GM04504 (cell line): ENCODE measurements at places on chromosomes 1 and 21.

GRCh38 chr1:168206111-168206510 is 19.7 kb upstream of the SFT2D2 start:
- DNase-seq: no peak

- DNase-seq: no peak
These were observed 110.7 kb downstream of the SPATA46 start for GRCh38 chr1:162265983-162266382.

DNA sequence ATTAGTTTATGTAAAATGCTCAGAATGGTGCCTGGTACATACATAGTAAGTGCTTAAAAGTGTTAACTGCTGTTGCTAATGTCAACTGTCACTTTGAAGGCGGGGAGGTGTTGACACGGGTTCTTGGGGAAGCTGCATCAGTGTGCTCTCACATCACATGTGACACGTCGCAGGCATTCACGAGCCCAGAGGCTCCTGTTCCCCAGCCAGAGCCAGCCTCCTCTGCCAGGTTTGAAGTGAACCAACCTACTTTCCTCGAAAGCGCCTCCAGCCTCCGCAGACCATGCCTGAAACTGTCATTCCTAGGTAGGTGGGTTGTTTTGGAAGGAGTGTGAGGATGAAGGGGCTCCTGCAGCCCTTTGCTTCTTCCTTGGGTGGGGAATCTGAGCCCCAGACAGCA is 13.8 kb downstream of the GALNT2 start:
- no peak for DNase-seq

DNA sequence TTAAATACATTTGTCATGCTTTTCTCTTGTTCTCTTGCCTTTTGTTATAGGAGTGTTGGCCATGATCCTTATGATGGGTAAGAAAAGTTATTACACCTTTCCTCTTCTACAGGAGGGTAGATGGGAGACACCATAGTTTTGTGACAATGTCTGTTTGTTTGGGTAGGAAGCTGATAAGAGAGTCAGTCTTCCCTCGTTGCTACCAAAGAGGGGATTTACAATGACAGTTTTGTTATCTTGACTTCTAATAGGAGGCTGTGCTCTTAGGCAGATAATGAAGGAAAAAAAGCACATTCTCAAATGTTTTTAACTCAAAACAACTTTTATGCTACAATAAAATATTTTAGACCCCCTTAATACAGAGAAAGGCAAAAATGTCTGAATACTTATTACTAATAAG is 48.0 kb upstream of the WLS start:
- DNase-seq: no peak

DNA sequence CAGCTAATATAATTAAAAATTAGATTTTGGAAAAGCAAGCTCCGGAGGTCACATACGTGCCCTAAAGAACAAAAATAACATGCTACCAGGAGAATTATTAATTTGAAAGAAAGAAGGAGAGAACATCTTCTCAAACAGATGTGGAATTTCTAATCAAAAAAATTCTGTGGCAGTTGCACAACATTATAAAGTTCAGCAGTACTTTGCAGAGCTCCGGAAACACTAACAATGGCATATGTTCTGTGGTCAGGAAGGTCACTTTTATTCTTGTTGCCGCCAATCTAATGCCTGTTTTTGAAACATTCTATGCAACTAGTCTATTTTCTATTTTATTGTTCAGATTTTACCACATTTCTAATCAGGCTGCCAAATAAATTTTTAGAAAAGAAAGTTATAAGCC is 186.8 kb downstream of the SMYD3 start:
- no peak for DNase-seq
